ENCODE measurements at places on chromosomes 16 and 17. TPM values are rescaled to one million over a fixed set of nuclear protein-coding genes. Genes with fewer than 3 reads are reported as not detected.

Gene NPTX1
- 86.1 TPM for total RNA-seq

Gene IGFBP4
- total RNA-seq = 65.2 TPM

Gene MYL11
- total RNA-seq = not detected

Gene PRKCA
- 74.6 TPM for total RNA-seq

Gene ZNF750
- not detected for total RNA-seq

Gene NOD2
- 3.3 TPM for total RNA-seq

Gene LRRC37A
- total RNA-seq = 1.5 TPM

Gene TEDC2
- total RNA-seq = 21.4 TPM

Gene NPW
- total RNA-seq = 0.42 TPM

Gene CD300LB
- not detected for total RNA-seq

Gene MIS12
- total RNA-seq = 39.8 TPM

Gene STX1B
- total RNA-seq = 1.1 TPM

Gene CRHR1
- not detected for total RNA-seq

Gene LRRC75A
- 2.0 TPM for total RNA-seq

Gene TBC1D3H
- total RNA-seq = not detected

Gene TSR1
- total RNA-seq = 27.2 TPM

Gene NPIPA3
- total RNA-seq = 1.8 TPM

Gene PLXDC1
- 6.0 TPM for total RNA-seq

Gene ABCA8
- not detected for total RNA-seq

Gene TNS4
- 3.5 TPM for total RNA-seq

Gene ARL5C
- 0.15 TPM for total RNA-seq

Gene ABCA5
- 19.0 TPM for total RNA-seq

Gene SDK2
- total RNA-seq = 11.9 TPM

Gene SCN4A
- total RNA-seq = 0.04 TPM

Gene PHOSPHO1
- not detected for total RNA-seq
